ENCODE measurements at places on chromosomes 6 and 20. TPM values are rescaled to one million over a fixed set of nuclear protein-coding genes. Genes with fewer than 3 reads are reported as not detected.

Gene SLC17A1
- not detected for total RNA-seq

Gene SCGN
- 0.21 TPM for total RNA-seq

Gene NKX2-4
- not detected for total RNA-seq

Gene KCNK5
- 2.3 TPM for total RNA-seq

Gene BCAS1
- total RNA-seq = 28.1 TPM

Gene PNLDC1
- not detected for total RNA-seq

Gene RIPOR2
- 14.1 TPM for total RNA-seq

Gene IL20RA
- 4.4 TPM for total RNA-seq

All from urinary bladder (tissue), 4 donors.